ENCODE measurements at places on chromosomes 7 and 10.

DNA sequence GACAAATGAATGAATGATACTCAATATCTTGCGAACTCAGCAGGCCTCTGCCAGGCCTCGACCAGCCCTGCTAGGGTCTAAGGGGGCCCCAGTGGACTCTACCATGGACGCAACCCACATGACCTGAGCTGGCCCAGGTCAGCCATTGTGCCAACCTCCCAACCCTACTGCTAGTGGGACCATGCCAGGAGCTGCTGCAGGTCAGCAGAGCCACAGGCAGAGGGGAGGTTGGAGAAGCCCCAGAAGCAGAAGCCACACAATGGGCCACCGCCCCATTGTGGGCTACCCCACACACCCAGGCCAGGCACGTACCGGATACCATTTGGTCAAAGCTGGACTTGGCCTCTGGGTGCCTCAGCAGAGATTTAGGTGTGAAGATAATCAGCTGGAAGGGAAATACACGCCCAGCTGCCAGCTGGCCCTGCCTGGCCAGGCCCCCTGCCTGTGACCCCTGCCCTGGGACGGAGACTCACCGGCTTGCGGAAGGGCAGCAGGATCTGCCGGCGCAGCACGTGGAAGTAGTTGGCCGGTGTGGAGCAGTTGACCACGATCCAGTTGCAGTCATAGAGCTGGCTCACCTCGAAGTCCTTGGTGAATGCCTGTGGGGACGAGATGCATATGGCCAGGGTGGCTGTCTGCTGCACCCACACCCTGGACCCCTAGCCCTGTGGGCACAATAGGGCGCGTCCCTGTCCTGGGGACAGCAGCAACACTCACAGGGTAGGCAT, 24.5 kb downstream of the OGDHL start:
- no peak for DNase-seq

GRCh38 chr10:63314020-63314419, 151.8 kb downstream of the JMJD1C start:
- DNase-seq = no peak

- no peak for DNase-seq
Observed at GRCh38 chr10:60578217-60578616, 188.5 kb upstream of the ANK3 start.

DNA sequence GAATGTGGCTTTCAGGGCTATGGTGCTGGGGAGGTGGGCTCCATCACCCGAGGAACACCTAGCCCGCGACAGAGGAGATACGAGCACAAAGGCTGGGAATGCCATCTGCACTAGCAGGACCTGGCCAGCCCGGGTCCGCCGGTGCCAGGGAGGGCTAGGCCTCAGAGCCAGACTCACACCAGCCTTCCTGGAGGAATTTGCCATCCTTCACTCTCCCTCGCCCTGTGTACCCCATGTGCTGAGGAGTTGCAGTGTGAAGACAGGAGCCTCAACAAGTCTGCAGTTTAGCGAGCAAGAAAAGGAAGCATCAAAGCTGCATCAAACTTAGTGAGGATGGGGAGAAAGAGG, 123.6 kb upstream of the JCAD start:
- no peak for DNase-seq
